Activated naive CD4-positive, alpha-beta T cell treated with Interleukin-2 at 50 U/mL for 16 hours (primary cell): ENCODE measurements at places on chromosomes 7 and 10.

DNA sequence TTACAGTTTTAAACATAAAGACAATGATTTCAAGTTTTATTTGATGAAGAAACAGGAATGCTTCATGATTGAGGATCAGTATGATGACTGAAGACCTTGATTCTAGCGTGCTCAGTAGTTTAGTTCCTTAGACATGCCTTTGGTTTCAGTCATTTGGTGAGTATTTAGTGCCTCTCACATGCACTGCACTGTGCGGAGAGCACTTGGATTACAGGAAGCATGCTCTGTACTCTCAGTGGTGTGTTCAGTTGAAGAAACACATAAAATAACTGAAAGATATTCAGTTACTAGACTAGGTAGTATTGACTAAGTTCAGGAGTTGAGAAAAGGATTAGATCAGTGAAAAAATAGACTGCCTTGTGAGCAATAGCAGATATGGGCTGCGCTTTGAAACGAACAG is 25.5 kb downstream of the RBM17 start:
- DNase-seq: no peak

GRCh38 chr7:31099451-31100444 is 47.6 kb downstream of the ADCYAP1R1 start:
- DNase-seq: no peak

- peak; percentile 5 for DNase-seq
Measured at GRCh38 chr7:141785706-141786552, 4.1 kb upstream of the TAS2R5 start.

DNA sequence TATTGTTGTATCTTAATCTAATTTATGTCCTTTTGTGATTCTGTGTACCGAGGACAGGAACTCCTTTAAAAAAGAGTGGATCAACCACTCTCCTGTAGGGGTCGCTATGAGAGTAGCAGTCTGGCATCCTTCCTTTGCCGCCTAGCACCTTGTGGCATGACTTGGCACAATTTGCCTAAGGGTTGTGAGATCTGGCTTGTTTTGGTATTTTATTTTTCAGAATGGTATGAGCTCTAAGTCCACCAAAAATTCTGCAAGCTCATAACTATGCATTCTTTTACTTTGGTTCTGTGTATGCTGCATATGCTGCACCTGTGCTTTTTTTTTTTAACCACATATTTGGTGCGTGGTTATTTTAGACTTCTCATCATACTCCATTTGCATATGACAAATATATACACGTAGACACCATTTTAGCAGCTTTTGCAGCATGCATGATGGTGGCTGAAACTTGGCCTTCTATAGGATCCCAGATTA is 112.8 kb downstream of the CDK14 start:
- DNase-seq: no peak
